ENCODE measurements at places on chromosomes 3 and 15.

DNA sequence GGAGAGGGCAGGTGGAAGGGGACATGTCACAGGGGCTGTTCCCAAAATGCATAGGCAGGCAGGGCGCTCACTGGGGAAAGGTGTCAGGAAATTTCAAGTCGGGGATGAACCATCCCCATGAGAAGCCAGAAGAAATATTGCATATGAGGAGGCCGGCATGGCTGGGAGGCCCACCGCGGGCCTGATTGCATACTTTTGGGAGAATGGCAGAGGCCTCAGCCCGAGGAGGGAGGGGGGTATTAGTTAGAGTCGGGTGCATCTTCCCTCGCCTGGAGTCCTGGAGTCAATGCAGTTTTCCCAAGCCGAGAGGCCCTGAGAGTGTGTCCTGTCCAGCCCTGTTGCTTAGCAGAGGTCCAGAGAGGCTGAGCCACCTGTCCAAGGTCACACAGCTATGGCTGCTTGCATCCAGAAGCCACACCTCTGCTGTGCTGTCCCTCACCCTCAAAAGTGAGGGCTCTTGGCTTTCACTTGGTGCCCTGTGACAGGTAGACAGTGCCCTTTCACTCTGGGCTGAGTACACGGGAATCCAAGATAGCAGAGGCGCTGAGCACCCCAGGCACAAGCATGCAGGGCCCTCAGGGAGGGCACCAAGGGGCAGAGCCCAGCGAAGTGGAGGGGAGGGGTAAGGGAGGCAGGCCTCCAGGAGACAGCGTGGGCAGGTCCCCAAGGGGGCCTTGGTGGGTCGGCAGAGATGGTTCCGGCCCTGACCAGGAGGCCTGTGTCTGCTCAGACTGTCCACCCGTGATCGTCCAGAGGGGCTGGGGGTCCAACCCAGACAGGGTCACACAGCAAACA, 48.5 kb downstream of the GRIP2 start:
- DNase-seq: no peak

- no peak for DNase-seq
Measured at GRCh38 chr3:64848127-64848800, 160.5 kb upstream of the ADAMTS9 start.

DNA sequence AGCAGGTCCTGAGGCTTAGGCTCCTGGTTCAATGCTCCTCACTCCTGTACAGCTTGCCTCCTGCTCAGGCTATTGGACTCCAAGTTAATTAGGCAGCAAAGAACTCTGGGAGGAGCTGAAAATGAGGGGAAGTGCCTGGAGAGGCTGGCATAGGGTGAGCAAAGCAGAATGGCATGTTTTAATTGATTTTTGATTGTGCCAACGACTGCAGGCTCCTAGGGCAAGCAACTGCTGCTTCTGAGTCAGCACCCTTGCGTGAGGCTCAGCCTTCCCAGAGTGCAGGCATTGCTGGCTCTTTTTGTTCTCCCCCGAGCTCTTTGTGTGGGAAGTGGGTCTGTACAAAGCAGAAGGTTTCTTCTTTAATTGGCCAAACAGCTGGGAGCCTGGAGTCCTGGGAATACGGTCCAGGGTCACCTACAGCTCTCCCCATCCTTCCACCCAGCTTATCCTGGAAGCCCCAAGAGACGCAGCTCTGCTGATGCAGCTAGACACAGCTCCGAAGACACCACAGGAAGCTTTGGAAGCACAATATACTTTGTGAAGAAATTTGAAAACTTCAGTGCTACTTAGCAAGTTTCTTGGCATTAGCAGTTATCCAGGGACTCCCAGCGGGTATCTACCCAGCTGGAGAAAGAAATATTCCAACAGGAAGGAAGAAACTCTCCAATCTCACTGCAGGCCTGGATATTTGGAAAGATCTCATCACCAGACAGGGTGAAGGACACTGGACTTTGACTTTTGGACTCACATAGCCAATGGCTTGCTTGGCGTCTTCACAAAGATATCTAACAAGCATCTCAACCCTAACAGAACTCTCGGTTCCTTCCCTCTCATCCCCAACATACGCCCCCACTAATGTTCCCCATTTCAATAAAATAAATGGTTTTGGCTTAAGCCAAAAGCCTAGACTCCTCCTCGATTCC, 76.8 kb downstream of the BDH1 start:
- DNase-seq: no peak

DNA sequence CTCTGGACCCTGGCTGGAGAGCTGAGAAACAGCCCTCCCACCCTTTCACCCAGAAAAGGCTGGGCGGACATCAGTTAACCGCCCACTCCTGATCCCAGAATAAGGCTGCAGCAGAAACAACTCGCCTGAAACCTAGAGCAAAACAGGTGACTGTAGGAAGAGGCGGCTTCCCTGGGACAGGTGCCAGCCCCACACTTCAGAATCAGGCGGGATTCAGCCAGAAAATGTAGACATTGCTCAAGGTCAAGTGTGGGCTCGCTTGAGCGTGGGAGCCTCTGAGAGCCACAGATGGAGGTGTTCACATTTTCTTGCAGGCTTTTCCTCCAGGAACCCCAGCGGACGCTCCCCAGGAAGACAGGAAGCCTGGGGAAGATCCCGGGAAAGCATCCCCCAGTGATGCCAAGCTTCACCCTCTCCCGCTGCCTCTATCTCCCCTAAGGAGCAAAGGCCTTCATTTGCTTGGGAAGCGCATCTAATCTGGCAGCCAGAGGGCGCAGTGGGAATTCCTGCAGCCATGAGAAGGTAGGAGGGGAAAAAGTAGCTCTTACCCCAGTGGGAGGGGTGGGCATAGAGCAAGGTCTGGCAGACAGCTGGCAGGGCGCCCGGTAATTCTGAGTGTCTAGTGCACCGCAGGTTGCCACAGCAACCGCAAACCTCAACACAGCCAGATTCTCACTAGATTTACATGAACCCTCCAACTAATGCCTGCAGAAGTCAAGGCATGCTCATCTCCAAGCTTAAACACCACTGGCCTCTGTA, 77.7 kb downstream of the OCA2 start:
- DNase-seq: peak; percentile 39

DNA sequence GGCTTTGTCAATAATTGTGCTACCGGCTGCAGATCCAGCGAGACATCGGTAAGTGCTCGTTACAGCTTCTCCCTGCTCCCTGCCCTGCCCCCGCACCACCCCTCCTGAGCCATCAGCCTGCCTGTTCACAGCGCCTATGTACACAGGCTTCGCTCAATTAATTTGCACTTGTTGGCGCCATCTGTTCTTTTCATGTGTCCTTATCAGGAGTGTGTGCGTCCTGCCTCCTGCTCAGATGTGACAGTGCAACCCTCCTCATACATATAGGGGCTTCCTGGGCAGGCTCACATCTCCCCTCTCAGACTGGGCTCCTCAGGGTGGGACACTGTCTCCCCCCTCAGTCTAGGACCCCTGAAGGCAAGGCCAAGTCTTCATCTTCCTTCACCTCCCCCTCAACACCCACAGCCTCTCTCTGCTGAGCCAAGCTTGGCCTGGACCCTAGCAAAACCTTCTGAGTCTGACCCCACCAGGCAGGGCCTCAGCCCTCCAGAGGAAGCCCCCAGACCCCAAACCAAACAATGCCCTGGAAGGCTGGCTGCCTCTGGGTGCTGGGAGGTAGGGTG, 54.9 kb downstream of the CYP11A1 start:
- DNase-seq: peak; percentile 3

GRCh38 chr3:172204716-172205115, 165.3 kb downstream of the FNDC3B start:
- no peak for DNase-seq

GRCh38 chr3:125594125-125594524, 1.2 kb downstream of the OSBPL11 start:
- no peak for DNase-seq

GRCh38 chr3:172148702-172149565, 109.6 kb downstream of the FNDC3B start:
- no peak for DNase-seq

- DNase-seq: no peak
Measured at GRCh38 chr3:164418414-164418813, 659.9 kb downstream of the SI start.

- DNase-seq: no peak
Measured at GRCh38 chr3:187880441-187880840, 135.2 kb upstream of the BCL6 start.

GRCh38 chr3:122689587-122689986, 8.9 kb downstream of the PARP14 start:
- DNase-seq: no peak

GRCh38 chr15:89837134-89837829, 22.6 kb upstream of the ANPEP start:
- no peak for DNase-seq

GRCh38 chr3:126938520-126939337, 44.2 kb upstream of the PLXNA1 start:
- DNase-seq: no peak

- DNase-seq: no peak
Measured at GRCh38 chr3:161823910-161824309, 327.3 kb downstream of the OTOL1 start.

DNA sequence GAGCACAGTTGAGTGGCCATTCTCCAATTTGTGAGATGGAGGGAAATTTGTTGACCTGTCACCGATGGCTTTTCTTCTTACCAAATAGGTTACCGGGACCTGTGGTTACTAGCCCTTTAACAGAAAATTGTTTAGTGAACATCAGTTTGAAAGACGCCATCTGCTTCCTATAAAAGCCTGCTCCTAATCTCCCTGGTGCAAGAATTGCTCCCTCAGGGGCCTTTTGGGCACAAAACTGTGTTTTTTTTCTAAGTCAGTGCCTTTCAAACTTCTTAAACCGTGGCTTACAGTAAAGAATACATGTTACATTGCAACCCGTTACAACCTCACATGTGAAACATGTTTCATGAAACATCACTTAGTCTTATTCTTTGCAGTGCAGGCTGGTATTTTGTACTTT, 15.0 kb downstream of the CACNA2D3 start:
- no peak for DNase-seq

DNA sequence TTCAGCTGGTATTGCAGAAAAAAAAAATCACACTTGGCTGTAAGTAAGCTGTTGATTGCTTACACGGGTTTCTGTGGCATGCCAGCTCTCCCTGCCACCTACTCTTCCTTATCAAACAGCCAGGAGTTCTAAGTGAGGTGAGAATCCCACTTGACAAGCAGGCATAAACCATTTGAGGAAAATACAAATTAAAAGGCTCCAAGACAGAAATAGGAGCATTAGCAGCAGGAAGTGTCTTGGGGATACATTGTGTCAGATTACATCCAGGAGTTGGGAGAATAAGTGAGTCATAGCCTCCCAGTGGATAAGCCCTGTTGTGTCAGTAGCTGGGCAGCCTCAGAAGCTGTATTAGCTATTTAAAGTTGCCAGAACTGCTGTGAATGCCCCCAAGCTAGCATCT, 256.0 kb downstream of the CNTN4 start:
- no peak for DNase-seq

DNA sequence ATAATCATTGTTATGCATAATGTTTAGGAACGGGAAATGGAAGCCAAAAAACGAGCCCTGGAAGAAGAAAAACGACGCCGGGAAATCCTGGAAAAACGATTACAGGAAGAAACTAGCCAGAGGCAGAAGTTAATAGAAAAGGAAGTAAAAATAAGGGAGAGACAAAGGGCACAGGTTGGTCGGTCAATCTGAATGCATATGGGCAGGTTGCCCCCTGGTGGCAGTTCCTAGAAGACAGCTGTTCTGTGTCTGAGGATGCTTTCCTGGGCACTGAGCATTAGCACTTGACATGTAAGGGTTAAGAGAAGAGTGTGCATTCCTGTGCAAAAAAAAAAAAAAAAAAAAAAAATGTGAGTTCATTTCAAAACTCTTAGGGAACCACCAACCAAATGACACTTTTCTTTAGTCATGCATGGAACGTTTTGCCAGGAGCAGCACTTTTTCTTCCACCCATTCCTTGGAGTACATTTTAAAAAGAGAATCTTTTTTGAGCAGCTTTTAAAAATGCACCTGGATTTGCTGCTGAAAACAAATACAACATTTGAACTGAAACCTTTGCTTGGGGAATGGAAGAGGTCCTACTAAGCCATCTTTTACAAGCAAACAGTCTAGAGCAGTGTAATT, 11.1 kb upstream of the ABHD10 start:
- DNase-seq: peak; percentile 76

DNA sequence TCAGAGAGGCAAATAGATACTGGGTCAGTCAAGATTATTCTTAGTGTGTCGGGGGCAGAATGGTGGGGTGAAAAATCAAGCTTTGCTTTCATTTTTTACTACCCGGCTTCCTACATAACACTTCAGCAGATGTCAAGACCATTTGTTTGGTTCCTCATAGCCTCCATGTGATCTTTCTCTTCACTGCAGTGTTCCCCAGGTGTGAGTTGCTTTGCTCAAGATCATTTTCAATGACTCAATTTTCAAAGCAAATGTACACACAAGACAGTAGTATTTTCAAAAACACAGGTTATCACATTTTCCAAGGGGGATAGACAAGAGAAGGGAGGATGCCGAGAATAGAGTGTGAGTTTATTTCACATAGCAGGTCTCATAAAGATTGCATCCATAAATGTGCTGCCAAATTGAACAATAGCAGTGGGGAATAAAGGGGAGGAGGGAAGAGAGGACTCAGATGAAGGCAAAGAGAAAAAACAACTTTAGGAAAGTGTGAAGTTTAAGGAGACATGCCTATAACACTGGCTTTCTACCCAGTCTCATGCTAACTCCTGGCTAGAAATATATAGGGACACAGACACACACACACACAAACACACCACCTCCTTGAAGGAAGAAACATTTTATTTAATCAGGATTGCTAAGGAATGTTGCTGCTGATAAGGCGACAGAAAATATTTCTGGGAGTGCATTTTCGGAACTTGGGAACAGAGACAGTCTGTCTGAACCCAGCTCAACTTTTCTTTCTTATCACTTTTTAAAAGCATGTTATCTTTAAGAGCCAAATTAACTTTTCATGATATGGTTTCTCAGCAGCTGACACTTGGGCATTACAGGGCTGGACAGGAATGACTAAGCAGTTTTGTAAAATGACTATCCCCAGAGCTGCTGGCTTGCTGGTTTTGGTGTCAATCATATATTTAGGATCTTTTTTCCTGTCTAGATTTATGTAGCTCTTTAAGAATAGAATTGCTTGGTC, 402.4 kb downstream of the RBMS3 start:
- DNase-seq: no peak

GRCh38 chr3:178456621-178457285, 79.5 kb upstream of the KCNMB2 start:
- no peak for DNase-seq

DNA sequence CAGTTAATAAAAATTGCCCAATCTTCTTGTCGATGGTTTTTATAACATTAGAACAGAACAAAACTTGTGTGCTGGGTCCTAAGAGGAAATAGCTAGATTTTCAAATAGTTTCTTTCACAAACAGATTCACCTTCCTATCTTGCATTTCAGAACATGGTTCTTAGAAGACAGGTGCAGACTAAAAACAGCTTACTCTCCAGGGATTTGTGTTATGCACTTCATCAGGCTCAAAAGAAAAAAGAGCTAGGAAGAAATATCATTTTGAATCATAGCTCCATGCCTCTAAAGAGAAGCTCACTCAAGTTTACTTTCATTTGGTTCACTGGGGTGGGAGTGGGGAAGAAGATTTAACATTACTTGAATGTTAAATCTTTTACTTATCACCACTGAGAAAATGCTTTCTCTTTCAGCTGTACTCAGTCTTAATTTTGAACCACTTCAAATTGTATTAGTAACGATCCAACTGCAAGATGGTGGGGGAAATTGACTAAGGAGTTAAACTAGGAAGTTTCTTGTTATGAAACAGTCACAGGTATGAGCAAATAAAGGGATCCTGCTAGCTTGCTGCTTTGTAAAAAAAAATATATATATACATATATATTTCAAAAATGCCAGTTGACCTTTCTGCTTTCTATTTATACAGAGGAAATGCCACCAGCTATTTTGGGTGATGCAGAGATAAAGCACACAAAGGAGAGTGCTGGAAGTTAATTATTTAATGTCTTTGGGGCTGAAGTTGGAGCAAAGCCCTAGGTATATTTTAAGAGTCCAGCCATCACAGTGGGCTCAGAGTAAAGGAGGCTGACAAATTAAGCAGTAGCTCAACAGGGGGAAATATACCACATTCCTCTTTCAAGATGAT, 28.3 kb upstream of the NUDT16 start:
- no peak for DNase-seq
